ENCODE measurements at places on chromosomes 3 and 15. TPM values are rescaled to one million over a fixed set of nuclear protein-coding genes. Genes with fewer than 3 reads are reported as not detected.

The GABRR3 gene
- total RNA-seq = not detected

The TICRR gene
- not detected for total RNA-seq

The THRB gene
- 29.8 TPM for total RNA-seq

The SLC12A6 gene
- total RNA-seq = 25.8 TPM

The CCR8 gene
- not detected for total RNA-seq

The CAV3 gene
- total RNA-seq = not detected

The LARP6 gene
- total RNA-seq = 40.0 TPM

The FAM3D gene
- 4.3 TPM for total RNA-seq

The PIGZ gene
- total RNA-seq = 10.5 TPM

The NEO1 gene
- 66.3 TPM for total RNA-seq

The GUCA1C gene
- total RNA-seq = not detected

The CLRN1 gene
- total RNA-seq = not detected

The CACNA1D gene
- total RNA-seq = 50.3 TPM

Measured in breast epithelium (tissue), 4 donors.